ENCODE measurements at places on chromosomes 5 and 9.

DNA sequence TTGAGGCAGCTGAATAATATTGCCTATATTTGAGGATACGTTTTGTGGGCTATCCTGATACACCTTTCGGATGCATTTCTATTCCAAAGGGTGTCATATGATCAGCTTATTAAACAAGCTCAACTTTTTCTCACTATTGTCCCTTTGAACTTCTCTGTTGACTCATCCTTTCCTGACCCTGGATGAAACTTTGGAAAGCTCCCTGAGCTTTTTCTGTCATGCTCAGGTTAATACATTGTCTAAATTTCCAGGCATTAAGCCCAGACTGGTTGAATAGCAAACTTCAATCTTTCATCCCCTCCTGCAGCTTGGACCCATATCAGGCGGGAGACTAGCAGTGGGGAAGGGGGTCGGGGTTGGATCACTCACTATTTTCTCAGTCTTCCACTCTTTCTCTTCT lies 104.9 kb upstream of the PTPN3 start:
- no peaks in the 10 kb centered on the region for H3K4me1 ChIP-seq
- H3K27ac ChIP-seq: no peak overlapping the region
- H3K4me3 ChIP-seq: no peak overlapping the region
- no peak for DNase-seq
- no peaks in the 10 kb centered on the region for H3K27me3 ChIP-seq
- H3K36me3 ChIP-seq: no peaks in the 10 kb centered on the region

GRCh38 chr9:16591092-16591491 lies 279.4 kb downstream of the BNC2 start:
- H3K4me3 ChIP-seq: no peak overlapping the region
- no peaks in the 10 kb centered on the region for H3K27me3 ChIP-seq
- DNase-seq: no peak

DNA sequence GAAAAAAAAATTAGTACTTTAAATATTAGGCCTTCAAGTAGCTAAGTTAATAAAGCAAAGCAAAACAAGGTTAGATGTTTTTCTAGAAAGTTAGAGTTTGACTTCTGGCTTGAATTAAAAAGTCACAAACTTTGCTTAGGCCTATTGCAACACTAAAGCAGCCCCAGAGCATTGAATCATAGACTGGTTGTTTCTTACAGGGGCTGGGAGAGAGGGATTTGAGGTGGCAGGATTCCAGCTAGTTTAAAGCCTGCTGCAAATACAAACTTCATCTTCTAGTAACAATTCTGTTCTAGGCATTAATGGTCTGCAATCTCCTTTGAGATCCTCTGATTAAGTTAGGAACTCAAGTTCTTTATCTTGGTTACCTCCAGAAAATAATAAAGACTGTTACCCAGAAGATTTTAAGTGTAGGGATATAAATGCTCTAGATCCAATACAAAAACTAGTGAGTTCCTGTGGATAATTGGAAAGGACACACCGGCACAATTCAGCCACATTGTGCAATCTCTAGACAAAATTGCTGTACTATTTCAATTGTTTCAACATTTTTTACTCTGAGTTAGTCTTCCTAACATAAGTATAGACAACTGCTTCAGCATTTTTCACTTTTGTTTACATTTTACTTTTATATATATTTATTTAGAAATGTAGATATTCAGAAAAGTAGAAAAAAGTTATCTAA lies 12.6 kb downstream of the OR13C5 start:
- no peak overlapping the region for H3K27ac ChIP-seq
- H3K27me3 ChIP-seq: no peaks in the 10 kb centered on the region
- no peak for DNase-seq
- H3K4me3 ChIP-seq: no peak overlapping the region

- H3K4me1 ChIP-seq: peaks cover 5% of the 10 kb centered on the region
- no peak for DNase-seq
- no peaks in the 10 kb centered on the region for H3K36me3 ChIP-seq
- peaks cover 19% of the 10 kb centered on the region for H3K27me3 ChIP-seq
- no peak overlapping the region for H3K4me3 ChIP-seq
- H3K27ac ChIP-seq: no peak overlapping the region
These were observed 28.8 kb downstream of the PRRX2 start for GRCh38 chr9:129694243-129694646.

GRCh38 chr5:61491861-61492260 lies 159.8 kb downstream of the ZSWIM6 start:
- no peak for DNase-seq
- no peak overlapping the region for H3K4me3 ChIP-seq
- H3K36me3 ChIP-seq: no peaks in the 10 kb centered on the region
- no peaks in the 10 kb centered on the region for H3K27me3 ChIP-seq

- no peak overlapping the region for H3K27ac ChIP-seq
- H3K4me3 ChIP-seq: no peak overlapping the region
- no peak for DNase-seq
These were observed 132.5 kb upstream of the FBXL7 start for GRCh38 chr5:15367489-15367888.

Measured in effector memory CD4-positive, alpha-beta T cell (primary cell).